ENCODE measurements at places on chromosomes 6 and 20.

- DNase-seq: no peak
Measured at GRCh38 chr20:56941101-56941686, 312.1 kb downstream of the TFAP2C start.

- no peak for DNase-seq
Measured at GRCh38 chr6:69422020-69422419, 374.8 kb downstream of the LMBRD1 start.

GRCh38 chr6:157265635-157266034 is 57.7 kb downstream of the TMEM242 start:
- no peak for DNase-seq

DNA sequence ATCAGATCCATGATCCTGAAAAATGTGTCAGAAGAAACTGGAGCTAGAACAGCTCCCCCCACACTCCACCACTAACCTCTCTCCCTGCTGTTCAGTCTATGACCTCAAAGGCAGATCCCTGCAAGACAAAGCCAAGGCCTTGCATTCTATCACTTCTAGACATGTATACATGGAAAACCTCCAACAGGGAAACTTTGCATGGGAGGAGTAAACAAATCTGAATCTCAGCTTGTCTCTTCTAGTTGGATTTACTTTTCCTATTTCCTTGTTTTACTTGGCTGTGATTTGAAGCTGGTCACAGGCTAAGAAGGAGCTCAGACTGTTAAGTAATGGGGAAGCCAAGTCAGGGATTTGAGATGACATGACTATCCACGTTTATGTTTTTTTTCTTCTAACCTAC is 456.8 kb upstream of the CHD6 start:
- DNase-seq: no peak

- no peak for DNase-seq
Measured at GRCh38 chr6:166343150-166343487, 774 bp upstream of the SFT2D1 start.

GRCh38 chr6:99341862-99342455 is 7.5 kb downstream of the FAXC start:
- no peak for DNase-seq

GRCh38 chr6:52276130-52276529 is 8.4 kb downstream of the MCM3 start:
- no peak for DNase-seq

GRCh38 chr20:51389543-51390264 is 152.8 kb downstream of the NFATC2 start:
- no peak for DNase-seq

DNA sequence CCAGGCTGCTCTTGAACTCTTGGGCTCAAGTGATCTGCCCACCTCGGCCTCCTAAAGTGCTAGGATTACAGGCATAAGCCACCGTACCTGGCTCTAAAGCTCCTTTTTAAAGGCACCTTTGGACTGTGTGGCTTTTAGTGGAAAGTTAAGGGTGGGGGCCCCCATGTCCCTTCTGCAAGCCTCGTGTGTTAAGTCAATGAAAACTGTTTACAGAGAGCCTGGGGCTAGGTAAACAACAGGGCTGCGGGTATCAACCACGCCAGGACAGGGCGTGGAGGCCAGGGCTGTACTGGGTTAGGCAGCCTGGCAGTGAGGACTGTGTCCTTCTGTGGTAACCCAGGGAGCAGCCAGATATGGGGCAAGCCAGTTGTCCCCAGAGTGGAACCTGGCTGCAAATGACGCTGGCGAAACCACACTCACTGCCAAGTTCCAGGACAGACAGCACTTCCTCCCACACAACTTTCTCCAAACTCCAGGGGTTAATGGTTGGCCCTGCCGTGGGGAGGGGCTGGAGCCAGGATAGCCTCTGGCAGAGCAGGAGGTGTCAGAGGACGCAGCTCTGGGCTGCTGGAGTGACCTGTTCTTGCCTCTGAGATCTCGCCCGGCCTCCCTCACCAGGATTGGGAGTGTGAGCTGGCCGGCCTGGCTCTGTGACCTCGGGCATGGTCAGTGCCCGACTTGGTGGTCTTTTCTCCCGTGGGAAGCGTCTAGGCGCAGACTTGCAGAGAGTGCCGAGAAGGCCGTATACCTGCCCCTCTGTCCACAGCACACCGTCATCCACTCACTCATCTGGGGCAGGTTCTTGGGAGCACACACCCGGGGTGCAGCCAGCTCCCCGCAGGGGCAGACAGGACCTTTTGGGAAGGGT is 3.2 kb downstream of the SLC17A9 start:
- DNase-seq: no peak

GRCh38 chr6:151067684-151068596 is 171.8 kb upstream of the AKAP12 start:
- peak; percentile 97 for DNase-seq

GRCh38 chr6:130026859-130027258 is 8.5 kb downstream of the L3MBTL3 start:
- DNase-seq: no peak

DNA sequence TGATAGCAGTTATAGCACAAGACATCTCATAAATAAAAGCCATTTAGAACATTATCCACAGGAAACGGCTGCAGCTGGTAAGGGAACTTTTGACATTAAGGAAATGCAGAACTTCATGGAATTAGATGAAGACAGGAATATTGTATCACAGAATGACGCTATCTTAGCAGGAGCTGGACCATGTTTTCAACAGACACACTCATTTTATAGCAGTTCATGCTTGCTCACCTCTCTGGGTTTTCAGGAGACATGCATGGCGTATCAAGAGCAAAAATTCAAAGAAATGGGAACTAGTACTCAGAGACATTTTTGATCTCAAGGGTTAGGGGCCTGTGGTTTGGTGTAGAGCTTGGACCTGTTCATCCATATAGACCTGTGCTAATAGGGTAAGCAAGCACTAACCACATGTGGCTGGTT is 125.0 kb downstream of the FYN start:
- no peak for DNase-seq

DNA sequence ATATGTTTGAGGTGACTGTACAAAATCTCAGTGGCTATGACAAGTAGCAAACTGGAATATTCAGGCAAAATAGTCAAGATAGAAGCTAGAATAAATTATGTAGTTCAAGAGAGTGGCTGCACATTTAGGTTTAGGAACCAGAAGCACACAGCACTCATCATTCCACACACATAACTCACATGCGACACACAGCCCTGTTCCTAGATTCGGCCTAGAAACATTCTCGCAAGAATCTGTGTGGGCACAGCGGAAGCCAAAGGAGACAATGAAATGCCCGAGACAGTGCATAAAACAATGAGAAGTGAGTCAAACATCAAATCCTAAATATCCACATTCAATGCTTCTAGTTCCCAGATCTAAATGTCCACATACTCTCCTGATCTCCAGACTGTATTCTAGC is 9.5 kb upstream of the SUPT3H start:
- peak; percentile 3 for DNase-seq

GRCh38 chr6:4732691-4733315 is 43.4 kb upstream of the CDYL start:
- peak; percentile 84 for DNase-seq

GRCh38 chr6:94668876-94669275 is 908.5 kb upstream of the MANEA start:
- DNase-seq: no peak

DNA sequence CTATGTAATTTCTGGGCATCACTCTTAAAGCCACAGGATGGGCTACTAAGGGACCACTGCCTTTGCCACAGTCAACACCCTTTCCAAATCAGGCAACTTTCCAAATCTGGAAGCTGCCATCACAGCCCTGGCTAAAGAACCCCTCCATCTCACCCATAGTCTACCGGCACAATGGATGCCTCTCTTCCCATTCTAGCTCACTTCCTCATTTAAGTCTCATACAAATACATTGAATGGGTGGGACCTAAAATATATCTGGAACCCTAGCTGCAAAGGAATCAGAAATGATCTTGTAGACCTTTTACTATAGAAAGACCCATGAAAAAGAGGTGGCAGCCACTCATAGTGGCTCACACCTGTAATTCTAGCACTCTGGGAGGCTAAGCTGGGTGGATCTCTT is 3.3 kb upstream of the TREML4 start:
- DNase-seq: no peak

GRCh38 chr6:55668591-55668990 is 89.6 kb upstream of the HMGCLL1 start:
- DNase-seq: peak; percentile 34

DNA sequence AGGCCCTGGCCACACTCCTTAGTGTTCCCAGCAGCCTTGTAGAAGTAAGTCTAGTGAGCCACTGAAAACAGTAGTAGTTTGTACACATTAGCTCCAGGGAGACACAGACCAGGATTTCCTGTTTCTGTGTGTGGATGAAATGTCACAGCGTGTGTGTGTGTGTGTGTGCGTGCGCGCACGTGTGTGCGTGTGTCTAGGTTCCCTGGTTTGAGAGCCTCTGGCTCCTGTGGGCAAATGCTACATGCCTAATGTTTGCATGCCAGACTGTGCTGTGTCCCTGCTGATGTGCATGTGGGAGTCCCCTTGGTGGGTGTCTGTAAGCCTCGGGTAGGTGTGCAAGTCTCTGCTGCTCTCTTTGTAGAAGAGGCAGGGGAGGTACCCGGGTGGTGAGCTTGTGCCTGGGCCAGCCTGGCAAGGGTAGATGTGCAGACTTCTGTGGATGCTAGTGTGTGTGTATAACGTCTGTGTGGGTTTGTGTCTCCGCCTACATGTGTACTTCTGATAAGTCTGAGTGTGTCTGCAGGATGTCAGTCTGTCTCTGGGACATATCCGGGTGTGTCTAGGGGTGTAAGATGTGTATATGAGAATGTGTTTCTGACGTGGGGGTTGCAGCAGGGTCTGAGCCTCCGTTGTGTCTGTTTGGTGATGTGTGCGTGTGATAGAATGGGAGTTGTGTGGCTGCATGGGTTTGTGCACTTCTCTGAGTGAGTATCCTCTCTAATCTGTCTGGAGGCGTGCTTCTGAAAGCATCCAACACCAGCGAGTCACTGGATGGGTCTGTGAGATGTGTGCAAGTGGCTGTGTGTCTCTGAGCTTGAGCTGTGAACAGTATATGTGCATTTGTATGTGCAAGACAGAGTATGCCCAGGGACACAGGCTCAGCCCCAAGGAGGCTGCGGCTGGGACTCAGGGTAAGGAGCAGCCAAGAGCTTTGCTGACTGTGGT is 19.0 kb upstream of the TLDC2 start:
- no peak for DNase-seq

GRCh38 chr20:41218466-41218865 is 81.1 kb downstream of the PLCG1 start:
- DNase-seq: peak; percentile 17

DNA sequence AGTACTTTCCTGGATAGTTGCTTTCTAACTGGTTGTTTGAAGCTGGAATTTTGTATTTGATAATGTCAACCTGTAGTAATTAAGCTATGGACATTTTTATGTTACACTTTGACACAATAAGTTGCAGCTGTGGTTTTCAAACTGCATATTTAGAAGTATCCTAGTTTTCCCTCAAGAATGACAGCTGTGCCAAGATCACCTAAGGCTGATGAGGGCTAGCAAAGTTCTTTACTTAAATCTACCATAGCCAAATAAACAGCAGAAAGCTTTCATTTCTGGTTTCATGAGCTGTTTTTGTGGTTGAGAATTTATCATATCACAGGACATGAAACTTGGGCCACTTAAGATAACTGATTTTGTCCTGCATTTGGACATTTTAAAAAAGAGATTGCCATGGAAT is 30.6 kb downstream of the FAM229B start:
- no peak for DNase-seq

DNA sequence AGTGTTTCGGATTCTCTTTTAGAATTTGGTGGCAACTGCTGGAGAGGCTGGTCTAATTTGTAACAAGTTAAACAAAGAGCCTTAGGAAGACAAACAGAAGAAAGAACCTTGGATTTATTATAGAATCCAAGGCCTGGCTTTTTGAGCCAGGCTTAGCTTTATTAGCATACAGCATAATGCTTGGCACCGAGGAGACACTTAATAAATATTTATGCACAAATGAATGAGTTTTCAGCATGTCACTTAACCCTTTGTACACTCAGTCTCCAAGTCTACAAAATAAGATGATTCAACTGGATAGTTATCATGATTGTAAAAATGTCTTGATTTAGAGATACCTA is 38.2 kb upstream of the AFDN start:
- no peak for DNase-seq

- no peak for DNase-seq
Measured at GRCh38 chr20:34300256-34300806, 2.8 kb downstream of the AHCY start.

DNA sequence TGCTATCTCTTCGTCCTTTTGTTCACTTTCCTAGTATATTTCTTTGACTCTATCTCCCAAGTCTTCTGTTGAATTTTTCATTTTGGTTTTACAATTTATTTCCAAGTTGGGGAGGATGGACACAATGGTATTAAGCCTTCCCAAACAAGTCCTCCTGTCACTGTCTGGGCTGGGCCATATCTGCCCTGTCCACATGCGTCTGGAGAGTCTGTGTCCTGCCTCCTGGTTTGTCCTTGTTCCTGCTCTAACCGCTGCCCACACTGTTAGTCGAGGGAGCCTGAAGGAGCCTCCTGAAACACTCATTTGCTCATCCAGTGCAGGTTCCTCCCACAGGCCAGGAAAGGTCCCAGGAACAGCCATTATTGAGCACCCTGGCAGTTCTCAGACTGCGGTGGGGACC is 17.1 kb downstream of the MYT1 start:
- no peak for DNase-seq

DNA sequence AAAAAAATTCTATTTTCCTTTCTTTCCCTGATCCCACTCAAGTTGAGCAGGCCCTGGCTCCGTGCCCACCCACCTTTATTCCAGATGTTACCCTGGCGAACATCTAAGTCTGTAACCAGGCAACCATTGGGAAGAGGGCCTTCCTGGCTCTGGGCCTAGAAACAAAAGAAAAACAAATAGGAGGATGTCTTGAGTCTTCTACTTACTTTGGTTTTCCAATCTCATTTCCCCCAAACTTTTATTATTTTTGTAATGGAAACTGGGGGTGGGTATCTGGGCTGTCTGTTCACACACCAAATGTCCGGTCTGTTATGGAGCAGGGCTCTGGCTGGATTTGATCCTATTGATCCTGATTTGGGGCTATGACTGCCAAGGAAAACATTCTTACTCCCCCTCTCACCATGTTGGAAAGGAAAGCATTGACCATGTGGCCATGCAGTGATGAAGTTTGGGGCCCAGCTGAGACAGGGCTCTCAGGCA is 744.1 kb downstream of the DHX35 start:
- DNase-seq: no peak

GRCh38 chr6:121434037-121434770 is 1.2 kb upstream of the GJA1 start:
- no peak for DNase-seq

DNA sequence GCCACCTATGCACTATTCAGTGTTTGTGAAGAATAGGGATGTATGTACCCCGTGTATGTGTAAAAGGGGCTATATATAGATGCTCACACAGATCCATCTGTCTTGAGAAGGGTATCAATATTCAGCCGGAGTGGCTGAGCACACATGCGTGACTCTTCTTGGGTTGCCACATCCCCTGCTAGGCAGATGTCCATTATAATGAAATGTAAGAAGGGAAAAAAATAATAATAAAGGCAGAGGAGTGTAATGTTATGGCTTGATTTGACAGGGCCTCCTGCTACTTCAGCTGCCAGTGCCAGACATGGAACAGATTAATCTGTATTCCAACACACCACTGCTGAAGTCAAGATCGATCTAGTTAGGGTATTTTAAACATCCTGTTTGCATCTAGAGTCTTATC is 74.2 kb upstream of the VSTM2L start:
- no peak for DNase-seq
